AML-193 (cell line): ENCODE measurements at places on chromosomes 1 and 21.
A peak's percentile ranks its signal among the peaks of the same experiment; 100 is the strongest.

DNA sequence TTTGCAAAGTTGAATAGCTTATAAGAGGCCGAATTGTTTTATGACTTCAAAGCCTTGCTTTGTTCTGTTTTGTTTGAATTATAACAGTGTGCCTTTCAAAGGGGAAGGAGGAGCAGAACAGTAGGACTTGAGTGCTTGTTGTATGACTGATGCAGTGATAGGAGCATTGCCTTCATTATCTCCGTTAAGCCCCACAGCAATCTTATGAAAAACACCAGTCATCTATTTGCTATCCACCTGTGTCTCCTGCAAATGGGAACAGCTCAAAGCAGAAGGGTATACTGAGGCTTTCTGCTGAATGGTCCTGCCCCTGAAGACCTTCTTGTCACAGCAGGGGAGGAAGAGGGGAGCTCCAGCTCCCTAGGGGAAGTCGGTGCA lies 127.5 kb downstream of the RNF220 start:
- DNase-seq: no peak

DNA sequence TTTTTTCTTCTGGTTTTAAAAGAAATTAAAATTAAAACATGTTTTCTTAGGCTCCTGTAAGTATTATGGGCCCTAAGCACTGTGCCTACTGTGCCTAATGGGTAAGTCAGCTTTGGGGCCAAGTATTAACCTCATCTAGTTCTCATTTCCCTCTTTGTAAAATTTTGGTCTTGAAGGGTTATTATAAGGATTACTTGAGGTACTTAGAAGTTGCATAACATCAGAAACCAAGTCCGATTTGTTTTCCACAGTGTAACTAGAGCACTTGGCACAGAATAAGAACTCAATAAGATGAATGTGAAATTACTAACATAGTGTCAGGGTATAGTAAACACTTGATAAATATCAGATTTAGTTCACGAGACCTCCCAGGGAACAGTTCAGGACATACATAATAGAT lies 16.4 kb upstream of the OSBPL9 start:
- no peak for DNase-seq

DNA sequence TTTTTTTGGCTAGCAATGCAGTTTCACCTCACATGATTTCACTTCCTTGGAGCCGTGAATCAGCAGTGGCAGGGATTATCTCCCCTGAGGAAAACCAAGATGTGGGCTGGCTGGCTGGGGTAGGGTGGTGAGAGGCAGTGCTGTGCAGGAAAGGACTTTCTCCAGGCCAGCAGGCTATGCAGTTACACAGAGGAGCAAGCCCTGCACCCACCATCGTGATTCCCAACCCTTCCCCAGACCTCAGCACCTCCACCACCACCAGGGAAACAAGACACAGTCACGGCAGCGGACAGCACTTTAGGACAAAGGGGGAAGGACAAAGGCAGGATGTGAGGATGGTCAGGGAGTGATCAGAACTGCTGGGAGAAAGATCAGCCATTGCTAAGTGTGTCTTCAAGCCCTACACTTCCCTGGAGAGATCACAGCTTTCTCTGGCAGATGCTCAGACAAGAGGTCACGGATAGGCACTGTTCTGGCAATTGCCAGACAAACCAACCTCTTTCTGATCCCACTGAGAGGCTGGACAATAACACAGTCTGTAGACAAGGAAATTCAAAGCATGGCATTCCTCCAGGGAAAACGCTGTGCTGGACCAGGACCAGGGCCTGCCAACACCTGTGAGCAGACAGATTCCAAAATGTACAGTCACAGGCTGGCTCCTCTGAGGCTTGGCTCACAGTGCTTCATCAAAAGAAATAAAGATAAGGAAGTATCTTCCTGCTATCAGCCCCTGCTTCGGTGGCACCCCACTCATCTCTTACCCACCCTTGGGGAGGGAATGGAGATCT lies 509.4 kb downstream of the SMYD3 start:
- no peak for DNase-seq

DNA sequence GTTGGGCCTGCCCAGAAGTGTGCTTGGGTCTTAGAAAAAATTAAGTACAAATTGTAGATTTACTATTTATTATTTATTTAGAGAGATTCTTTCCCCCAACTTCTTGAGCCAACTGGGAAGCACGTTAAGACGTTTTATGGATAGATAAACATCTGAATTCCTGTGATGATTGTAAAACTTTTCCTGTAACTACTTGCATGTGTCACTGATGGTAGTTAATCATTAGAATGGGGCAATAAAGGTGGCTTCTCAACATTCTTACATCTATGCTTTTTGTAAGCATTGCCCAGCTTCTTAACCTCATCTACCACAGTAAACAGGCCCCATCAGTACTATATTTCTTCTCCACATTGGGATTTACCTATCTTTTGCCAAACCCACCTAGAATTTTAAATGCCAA lies 559.8 kb downstream of the LMO4 start:
- DNase-seq: no peak

GRCh38 chr1:12548279-12548972 lies 69.6 kb downstream of the DHRS3 start:
- DNase-seq: no peak

- DNase-seq: no peak
These were observed 59.8 kb upstream of the C1orf53 start for GRCh38 chr1:197842646-197843045.

GRCh38 chr1:27451343-27451742 lies 38.6 kb downstream of the WASF2 start:
- no peak for DNase-seq

GRCh38 chr1:226653311-226653921 lies 85.7 kb downstream of the ITPKB start:
- no peak for DNase-seq

DNA sequence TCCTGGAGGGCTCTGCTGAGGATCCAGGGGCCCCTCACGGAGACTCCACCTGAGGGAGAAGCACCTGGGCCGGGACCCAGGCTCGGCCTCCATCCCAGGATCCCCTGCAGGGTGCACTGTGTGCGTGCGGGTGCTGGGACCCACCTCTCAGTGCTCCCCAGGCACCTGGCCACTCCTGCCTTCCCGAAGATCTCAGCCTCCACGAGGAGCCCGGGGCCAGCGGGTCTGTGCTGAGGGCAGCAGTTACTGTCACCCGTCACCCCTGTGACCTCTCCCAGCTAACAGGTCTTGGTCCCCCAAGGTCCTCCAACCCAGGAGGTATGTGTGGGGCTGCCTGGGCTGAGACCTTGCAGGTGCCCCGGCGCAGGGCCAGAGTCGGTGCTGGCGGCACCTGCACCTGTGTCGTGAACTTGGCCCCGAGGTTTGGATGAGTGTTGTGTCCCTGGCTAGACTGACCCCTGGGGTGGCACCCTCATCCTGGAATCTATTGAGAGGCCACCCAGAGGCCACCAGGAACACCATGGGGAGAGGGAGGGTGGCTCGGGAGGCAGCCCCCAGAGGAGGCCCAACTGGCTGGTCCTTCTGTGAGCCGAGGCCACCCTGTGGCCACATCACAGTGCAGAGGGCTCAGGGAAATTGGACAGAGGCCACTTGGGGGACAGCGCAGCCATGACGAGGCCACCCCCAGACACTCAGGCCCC lies 17.7 kb downstream of the MORN1 start:
- no peak for DNase-seq

DNA sequence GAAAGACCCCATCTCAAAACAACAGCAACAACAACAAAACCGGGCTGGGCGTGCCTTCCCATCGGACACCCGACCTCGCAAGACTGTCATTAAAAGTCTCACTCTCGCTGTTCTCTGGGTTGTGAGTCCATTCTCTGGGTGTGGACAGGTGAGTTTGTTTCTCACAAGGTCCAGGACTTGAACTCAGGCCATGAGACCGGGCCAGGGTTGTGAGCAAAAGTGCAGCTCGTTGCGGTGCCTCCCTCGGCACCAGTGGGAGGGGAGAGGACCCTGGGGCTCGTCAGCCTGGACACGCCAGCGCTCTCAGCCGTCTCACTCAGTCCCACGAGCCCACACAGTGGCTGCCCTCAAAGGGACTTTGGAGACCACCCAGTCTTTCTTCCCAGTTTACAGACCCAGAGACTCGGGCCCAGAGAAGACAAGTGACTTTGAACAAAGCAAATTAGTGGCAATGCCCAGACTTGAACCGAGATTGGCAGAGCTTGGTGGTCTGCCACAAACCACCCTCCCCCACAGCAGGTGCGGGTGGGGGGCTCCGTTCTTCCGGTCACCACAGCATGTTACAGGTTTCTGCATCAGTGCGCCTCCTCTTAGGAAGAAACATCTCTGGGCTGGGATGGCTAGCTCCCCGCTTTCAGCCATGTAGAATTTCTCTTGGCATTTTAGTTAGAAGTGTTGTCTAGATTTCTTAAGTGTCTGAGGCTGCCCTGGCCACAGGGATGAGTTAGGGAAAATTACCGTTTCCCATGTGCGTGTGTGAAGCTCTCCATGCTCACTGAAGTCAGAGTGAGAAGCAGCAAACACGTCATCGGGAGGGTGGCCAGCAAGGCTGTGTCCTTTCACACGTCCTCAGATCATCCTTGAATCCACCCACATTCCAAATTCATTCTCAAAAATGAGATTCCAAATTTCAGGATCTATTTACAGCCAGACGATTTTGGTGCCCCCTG lies 28.3 kb downstream of the LRRC3 start:
- no peak for DNase-seq

DNA sequence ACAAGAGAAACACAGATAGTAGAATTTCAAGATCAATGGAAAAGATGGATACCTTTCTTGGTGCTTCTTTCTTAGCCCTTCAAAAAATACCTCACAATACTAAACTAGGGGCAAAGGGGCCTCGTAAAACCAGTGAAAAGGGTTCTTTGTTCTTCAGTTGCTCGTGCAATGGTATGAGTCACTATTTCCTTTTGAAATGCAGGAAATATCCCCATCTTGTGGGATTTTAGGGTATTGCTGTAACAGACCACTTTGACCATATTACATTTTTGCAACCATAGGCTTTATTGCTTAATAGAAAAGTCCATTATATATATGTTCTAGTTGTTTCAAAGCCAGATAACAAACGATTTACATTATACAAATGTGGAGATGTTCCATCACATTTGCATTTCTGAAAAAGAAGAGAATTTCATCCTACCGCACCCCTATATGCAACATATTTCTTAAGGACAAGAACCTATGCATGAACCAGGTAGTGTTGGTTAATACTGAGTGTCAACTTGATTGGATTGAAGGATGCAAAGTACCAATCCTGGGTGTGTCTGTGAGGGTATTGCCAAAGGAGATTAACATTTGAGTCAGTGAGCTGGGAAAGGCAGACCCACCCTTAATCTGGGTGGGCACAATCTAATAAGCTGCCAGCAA lies 88.6 kb upstream of the PKN2 start:
- peak; percentile 50 for DNase-seq

DNA sequence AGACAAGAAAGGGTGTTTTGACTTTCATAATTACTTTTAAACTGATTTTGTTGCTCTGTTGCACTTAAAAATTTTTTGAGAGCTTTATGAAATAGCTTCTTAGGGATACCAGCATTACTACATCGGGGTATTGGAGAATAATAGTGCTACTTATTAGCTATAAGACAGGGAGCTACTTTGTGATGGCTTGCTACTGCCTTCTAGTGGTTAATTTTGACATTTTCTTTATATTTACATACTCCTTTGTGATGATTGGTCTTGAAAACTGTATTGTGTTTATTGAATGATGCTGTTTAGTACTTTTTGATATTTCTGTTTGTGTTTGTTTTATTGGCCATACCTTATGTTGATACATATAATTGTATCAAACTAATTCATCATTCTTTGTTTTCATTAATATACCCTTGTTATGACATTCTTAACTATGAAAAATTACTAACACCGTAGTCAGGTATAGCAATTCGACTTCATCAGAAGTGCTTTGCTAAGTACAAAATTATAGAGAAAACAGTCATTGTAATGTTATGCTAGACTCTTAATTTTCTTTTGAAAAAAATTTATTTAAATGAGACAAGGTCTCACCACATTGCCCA lies 85.5 kb downstream of the CLIC4 start:
- DNase-seq: peak; percentile 77

DNA sequence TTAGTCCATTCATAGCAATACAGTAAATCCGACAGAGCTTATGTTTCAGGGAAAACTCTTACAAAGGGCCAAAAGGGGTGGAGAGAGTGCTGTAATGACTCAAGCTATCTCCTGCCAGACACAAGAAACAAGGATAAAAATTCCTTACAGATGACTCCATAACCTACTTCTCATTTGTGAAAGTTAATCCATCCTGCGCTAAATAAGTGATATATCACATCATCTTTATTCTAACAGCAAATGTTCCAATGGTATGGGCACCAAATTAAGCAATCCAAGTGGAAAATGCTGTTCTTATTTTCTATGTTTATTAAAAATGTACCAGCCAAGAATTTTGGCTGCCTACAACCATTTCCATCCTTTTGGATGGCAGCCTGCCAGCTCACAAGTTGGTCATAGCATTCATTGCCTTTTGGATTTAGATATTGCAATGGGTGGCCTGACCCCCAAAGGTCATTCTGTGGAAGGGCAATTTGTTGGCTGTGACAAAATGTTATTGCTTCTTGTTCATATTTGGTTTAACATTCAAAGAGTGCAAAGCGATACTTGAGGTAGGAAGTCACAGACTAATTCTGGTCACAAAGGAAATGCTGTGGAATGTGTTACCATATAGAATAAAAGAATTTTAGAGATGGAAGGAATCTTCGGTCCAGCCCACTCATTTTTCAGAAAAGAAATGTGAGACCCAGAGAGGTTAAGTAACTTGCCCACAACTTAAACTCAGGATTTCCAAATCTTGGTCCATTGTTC lies 2.8 kb upstream of the ENAH start:
- DNase-seq: no peak

GRCh38 chr1:41416552-41417334 lies 55.5 kb downstream of the FOXO6 start:
- peak; percentile 34 for DNase-seq

- DNase-seq: no peak
These were observed 433 bp upstream of the DMBX1 start for GRCh38 chr1:46489169-46489637.

DNA sequence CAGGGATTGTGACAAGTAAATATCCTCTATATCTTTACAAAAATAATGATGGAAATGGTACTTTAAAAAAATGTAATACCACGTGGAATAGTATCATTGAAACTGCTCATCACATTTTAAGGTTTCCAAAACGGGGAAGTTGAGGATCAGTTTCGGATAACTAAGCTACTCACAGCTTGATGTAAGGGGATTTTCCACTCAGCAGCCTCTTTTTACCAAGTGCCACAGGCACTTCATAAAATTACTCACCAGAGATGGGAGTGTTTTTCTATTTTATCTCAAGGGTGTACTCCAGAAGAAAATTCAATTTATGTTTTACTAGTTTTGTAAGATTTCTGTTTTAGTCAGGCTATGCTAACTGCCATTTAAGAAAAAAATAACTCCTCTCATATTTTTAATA lies 91.7 kb downstream of the TPR start:
- DNase-seq: no peak
